ENCODE measurements at places on chromosomes 7 and 10.

DNA sequence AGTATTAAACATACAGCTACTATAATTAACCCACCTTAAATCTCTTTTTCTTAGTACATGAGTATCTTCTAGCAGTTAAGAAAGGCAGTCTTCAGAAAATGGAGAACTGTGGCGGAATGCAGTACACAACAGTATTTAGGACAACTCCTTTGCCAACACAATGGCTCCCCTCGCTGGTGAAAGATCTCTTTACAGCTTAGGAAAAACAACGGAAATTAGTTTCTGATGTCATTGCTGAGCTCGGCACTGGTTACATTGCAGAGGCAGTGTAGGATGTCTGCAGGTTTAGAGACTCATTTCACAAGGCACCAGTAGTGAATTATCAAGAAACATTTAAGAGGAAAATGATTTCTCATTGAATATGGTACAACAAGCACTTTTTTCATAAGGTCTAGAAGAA lies 43.4 kb downstream of the GLRX3 start:
- DNase-seq: peak; percentile 61

- no peak for DNase-seq
These were observed 115.3 kb downstream of the DGKI start for GRCh38 chr7:137731436-137731835.

- DNase-seq: no peak
These were observed 28.0 kb downstream of the MICU1 start for GRCh38 chr10:72597897-72598296.

GRCh38 chr7:130069179-130069977 lies 956 bp upstream of the KLHDC10 start:
- no peak for DNase-seq

DNA sequence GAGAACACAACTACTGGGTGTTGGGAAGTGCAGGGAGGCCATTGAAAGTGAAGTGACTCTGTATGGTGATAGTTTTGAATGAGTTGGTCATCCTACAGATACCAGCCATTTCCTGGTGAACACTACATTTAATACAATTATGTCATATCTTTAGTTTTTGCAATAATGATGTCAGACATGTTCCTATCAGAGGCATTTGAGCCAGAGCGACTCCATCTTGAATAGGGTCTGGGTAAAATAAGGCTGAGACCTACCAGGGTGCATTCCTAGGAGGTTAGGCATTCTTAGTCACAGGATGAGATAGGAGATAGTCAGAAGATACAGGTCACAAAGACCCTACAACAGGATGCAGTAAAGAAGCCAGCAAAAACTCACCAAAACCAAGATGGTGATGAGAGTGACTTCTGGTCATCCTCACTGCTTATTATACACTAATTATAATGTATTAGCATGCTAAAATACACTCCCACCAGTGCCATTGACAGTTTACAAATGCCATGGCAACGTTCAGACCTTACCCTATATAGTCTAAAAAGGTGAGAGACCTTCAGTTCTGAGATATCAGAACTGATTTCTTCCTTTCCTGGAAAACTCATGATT lies 28.2 kb downstream of the ADK start:
- DNase-seq: no peak

GRCh38 chr10:78750418-78750817 lies 318.3 kb upstream of the ZMIZ1 start:
- no peak for DNase-seq

GRCh38 chr7:118202061-118202460 lies 18.1 kb downstream of the LSM8 start:
- DNase-seq: no peak

DNA sequence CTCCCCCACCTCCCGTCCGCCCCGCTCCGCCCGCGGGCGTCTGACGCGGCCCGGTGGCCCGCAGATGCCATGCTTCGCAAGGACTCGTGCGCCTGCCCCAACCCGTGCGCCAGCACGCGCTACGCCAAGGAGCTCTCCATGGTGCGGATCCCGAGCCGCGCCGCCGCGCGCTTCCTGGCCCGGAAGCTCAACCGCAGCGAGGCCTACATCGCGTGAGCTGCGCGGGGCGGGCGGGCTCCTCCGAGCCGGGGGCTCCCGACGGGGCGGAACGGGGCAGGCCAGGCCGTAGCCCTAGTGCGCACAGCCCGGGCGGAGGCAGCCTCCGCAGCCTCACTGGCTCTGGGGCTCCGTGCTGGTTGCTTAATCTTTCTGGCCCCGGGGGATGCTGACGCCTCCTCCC lies 2.8 kb downstream of the ASIC3 start:
- peak; percentile 76 for DNase-seq

- no peak for DNase-seq
These were observed 1.1 kb downstream of the ALOX5 start for GRCh38 chr10:45375101-45375500.

DNA sequence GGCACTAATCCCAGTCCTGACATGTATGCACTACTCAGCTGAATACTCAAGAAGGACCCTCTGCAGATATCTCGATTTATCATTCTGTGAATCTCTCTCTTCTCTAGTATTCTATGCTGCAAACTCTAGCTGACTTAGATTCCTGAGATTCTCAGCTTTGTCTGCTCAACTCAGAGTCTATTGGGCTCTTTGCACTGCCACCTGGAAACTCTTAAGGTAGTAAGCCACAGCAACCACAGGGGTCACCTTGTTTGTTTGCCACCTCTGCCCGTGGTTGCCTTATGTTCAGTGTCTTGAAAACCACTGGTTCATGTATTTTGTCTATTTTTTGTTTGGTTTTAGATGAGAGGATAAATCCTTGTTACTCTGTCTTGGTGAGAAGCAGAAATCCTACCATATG lies 72.9 kb downstream of the SP8 start:
- DNase-seq: no peak

GRCh38 chr10:73838827-73839226 lies 27.4 kb upstream of the NDST2 start:
- DNase-seq: no peak

DNA sequence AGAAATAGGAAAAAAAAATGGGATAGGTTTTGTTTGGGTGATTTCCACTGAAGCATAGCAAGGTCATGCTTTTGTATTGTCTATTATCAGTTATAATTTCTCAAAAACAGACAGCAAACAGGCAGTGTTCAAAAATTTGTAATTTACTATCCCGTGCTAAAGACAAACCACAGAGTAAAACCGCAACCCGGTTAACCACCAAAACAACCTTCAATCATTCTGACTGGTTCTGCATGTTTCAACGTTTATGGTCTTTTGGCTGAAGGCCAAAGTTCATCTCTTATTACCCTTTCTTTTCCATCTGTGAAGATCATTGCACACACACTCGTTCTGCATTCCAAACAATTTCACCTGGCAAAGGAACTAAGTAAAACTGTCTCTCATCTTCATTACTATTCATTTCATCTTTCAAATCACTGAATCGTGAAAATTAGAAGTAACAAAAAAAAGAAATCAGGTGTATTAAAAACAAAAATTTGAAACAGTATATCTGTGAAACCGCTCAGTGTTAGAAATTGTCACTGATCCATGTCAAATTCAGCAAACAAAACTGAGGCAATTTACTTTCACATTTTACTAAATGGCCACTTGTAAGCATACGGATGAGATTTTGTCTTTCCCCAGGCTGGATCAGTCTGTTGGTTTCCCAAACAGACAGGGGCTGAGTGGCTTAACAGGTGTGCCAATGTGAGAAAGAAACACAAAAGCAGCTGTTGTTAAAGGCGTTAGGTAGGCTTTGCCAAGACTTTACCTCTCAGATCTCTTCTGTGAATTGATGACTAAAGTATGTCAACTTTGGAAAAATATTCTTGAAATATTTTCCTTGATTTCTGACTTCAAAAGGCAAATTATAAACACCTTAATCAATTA lies 539.6 kb downstream of the CNTNAP2 start:
- peak; percentile 16 for DNase-seq

DNA sequence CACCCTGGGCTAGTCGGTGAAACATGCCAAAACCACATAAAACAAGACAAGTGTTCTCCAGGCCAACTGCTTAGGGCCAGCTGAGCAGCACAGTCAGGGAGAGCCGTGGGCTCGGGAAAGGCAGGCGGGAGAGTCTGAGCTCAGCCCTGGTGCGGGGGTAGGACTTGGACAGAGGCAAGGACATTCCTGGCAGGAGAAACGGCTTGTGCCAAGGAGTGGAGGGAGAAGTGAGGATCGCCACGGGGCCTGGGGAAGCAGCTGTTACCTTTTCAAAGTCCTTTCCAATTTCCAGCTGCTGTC lies 4.2 kb downstream of the ELN start:
- DNase-seq: no peak

DNA sequence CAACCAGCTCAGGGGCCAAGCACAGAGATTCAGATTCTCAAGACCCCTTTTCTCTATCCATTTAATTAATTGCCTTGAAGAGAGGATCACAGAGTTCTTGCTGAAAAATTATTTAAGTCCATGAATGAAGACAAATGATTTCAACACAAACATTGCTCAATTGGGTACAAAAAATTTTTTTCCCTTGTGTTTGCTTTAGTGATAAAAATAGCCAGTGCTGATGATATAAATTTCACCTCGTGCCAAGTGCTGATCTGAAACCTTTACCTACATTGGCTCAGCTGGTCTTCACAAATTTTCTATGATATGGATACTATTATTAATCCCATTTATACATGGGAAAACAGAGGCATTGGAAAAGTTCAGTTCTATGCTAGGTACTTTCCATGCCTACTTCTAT lies 377.1 kb downstream of the NRG3 start:
- no peak for DNase-seq

- DNase-seq: no peak
These were observed 48.5 kb downstream of the TAX1BP1 start for GRCh38 chr7:27788437-27788836.

- no peak for DNase-seq
These were observed 3.5 kb upstream of the SEPTIN7 start for GRCh38 chr7:35797311-35797710.

- peak; percentile 47 for DNase-seq
These were observed 82.2 kb upstream of the GPR22 start for GRCh38 chr7:107387573-107388219.

DNA sequence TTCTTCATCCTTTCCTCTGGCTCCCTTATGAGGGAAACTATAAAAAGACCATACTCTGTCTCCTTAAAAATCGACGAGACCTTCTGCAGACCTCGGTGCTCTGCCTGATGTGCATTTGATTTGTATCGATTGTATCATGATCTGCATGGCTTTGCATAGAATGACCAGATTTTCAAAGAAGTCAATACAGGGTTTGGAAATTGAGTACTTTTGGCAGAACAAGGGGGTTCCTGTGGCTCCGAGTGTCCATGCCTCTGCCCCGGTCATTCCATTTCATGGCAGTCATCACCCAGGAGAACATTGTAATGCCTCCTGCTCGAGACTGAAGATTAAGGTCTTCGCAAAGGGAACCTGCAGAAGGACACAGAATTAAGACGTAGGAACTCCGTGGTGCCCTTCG lies 685 bp downstream of the CASP2 start:
- peak; percentile 49 for DNase-seq

GRCh38 chr10:108385963-108386362 lies 1221.5 kb upstream of the SORCS1 start:
- no peak for DNase-seq

DNA sequence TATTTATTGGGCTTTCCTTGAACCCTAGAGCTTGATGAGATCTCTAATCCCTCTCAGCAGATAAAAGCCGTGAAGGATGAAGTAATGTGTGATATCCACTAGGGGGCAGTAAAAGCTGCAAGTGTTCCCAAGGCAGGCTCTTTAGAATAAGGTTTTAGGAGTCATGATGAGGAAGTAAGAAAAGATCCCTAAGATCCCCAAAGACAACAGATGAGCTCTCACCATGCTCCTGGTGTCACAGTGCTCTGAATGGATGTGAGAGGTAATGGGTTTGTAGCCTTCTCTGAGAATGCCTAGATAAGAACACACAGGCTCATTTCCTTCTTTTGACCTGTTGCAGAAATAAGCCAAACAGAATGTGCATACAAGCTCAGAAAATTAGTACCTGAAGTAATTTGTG lies 70.4 kb upstream of the ITPRID1 start:
- peak; percentile 36 for DNase-seq

DNA sequence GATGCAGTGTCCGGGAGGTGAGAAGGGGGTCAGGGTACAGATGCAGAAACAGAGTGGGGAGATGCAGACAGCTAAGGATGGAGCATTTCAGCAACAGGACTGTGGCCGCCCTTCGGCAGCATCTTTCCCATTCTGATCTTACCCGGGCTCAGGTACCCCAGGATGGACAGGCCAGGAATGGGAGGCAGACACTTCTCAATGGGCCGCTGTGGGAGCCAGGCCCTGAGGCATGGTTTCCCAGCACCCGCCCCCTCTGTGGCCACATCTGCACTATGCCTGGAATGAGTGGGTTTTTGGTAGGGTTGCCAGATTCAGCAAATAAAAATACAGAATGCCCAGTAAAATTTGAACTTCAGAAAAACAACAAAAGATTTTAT lies 105.2 kb upstream of the CTBP2 start:
- no peak for DNase-seq

- DNase-seq: no peak
These were observed 4.6 kb upstream of the USP6NL start for GRCh38 chr10:11616021-11616420.

DNA sequence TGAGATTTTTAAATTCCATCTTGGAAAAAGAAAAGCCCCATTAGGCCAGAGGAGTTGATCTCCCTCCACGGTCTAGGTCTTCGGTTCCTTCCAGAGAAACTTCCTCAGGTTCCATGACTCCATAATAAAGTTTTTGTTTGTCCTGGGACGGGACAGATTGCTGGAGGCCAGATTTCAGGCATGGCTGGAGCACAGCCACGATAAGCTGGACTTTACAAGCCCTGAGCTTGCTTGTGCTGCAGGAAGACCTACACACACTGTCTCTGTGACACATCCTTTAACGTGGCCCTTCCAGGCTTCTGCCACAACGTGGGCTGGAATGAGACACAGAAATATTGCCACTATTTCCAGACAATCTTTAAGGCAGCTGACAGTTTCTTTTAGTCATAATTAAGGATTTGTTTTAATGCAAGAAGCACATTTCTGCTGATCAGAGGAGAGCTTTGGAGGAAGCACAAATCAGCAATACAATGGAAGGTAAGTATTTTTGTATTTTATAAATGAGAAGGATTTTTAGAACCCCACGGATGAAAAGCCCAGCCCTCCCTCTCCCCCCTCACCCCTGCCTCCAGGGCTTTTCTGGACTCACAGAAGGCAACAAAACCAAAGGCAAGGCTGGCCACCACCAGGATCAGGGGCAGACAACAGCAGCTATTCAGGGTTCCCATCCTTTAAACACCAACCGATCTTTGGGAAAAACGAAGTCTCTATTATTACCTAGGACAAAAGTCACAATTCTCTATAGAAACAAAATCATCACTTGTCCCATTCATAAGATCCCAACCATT lies 6.5 kb downstream of the CTBP2 start:
- DNase-seq: no peak

DNA sequence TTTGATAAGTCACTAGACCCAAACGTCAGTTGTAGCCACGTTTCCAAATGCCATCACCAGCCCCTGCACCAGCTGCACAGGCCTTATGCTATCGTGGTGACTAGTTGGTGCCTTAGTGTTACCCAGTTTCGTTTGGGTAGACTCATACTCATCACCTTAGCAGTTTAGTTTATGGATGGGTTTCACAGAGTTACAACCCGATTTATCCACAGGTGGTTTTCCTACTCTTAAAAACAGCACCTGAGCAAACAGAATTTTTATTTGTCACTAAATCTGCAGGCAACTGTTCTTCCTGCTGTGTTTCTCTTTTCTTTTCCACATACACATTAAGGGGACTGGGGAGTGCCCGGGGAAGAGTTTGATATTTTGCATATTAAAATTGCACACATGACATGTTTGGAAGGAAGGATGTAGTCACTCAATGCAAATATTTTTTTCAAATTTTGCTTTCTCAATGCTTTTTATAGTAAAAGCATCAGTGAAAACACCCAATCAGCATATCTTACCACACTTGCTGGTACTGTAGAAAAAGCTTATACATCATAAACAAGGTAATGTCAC lies 41.6 kb downstream of the PDSS1 start:
- no peak for DNase-seq

GRCh38 chr10:101934686-101935305 lies 91.2 kb upstream of the KCNIP2 start:
- DNase-seq: no peak

Data from erythroblast (primary cell).